ENCODE measurements at places on chromosomes 11 and 22.

GRCh38 chr22:41315586-41315985, 14.3 kb downstream of the ZC3H7B start:
- no peak for DNase-seq

DNA sequence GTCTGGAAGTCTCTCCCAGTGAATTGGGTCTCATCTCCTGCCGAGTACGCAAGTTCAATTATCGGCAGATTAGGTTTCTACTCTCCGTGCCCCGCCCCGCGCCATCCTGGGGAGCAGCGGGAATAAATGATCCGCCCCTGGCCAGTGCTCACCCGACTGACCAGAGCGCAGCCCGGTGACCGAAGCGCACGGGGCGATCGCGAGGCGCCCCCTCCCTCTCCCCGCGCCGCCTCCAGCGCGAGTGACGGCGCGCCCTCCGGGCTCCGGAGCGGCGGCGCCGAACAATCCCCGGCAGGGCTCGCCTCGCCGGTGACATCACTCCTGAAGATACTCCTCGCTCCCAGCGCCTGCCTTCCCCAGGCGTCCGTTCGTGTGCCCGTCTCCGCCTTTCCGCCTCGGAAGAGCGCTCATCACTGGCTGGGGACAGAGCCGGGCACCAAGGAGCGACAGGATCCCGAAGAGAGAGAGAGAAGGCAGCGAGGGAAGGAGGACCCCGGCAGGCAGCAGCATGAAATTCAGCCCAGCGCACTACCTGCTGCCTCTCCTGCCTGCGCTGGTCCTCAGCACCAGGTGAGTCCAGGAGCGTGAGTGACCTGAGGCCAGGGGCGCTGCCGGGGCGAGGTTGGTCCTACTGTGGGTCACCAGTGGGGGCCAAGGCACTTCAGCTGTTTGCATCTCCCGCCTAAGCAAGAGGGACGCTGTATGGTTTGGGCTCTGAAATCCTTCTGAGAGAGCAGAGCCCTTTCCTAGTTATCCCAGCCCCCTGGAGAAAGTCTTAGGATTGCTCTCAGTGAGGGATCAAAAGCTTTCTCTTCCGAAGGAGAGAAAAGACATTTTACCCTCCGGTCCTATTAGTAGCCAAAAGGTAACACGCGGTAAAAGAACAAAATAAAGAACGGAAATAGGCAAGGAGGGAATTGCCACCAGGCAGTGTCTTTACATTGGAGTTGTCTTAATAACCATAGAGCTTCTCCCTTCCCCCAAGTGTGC, at the start of gene LUZP2:
LUZP2 (plus strand) TSS at position 318 of the 990 bp plus-strand sequence.
- no peak for DNase-seq

- DNase-seq = no peak
Measured at GRCh38 chr11:74819400-74819799, 70.8 kb downstream of the RNF169 start.

- DNase-seq = no peak
Measured at GRCh38 chr11:10893714-10894151, 35.9 kb upstream of the ZBED5 start.
